ENCODE measurements at places on chromosomes 5 and 9.

DNA sequence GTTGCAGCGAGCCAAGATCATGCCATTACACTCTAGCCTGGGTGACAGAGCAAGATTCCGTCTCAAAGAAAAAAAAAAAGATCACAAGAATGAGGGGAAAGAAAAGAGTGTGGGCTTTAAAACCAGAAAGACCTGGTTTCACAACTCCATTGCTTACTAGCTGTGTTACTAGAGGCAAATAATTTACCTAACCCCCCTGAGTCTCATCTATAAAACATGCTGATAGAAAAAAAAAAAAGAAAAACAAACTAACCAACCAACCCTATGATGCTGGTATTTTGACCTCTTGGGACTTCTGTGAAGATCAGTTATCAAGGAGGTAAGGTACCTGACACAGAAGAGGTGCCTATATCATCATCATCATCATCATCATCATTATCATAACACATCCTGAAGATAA, 60.2 kb upstream of the UBTD2 start:
- DNase-seq = no peak

DNA sequence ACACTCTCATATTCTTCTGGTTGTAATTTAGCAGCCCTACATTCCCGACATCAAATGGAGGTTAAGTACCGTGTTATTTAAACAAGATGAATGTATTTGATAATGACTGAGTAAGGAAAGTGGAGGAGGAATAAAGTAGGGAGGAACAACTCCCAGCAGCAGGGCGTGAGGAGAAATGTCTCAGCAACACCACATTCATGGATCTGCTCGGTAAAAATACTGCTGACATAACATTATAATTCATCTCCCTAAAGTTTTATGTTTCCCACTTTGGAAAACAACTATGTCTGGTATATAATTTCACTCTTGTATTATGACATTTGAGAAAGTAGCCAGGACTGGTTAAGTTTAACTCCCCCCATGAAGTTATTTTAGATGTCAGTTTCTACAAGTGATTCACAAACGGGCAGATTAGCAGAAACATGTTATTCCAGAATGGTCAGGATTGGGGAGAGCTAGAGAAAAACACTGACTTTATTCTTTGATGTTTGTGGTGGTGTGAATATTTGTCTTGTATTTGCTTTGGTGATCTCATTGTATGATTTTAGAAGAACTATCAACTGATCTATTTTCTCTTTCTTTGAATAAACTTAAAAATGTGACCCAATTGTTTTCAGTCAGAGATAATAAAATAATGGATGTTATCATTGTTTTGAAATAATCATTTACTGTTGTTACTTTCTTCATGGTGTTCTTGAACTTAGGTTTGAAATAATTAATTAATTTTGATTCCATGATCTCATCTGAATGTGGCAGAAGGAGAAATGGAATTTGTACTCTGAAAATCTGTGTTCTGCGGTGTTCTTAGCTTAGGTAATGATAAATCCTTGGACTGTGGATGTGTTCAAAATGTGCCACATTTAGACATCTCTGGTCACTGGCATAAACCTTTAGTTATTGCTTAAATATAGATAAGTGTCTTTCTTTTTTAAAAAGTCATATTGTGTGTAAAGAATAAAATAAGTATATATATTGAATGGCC, 303.6 kb upstream of the ZNF608 start:
- no peak for DNase-seq

DNA sequence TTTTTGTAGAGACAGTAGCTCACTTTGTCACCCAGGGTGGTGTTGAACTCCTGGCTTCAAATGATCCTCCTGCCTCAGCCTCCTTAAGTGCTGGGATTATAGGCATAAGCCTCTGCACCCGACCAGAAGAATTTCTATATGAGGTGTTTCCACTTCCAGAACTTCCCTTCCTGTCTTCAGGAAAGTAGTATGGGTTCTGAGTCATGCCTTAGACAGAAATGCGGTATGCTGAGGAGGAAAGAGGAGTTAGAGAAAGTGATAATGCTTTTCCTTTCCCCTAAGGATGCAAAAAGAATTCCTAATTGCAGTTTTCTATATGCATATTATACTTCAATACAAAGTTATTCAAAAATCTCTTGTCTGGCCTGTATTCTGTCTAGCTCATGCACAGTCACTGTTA, 16.4 kb upstream of the ADAMTSL1 start:
- no peak for DNase-seq

DNA sequence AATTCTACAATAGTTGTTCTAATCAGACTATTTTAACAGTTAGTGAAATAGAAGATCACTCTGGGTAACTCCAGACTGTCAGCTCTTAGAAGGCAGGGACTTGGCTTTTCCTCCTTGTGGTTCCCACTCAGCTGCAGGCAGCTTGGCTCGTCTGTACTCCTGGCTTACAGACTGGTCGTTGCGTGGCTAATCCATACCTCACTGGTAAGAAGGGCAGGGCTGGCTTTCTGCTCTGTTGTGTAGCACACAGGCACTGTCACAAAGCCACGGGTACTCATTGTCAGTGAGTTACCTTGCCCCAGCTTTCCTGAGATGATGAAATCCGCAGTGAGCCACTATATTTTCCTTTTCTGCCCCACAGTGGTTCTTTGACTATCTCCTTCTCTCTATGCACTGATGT, 1.8 kb upstream of the PRLR start:
- no peak for DNase-seq

DNA sequence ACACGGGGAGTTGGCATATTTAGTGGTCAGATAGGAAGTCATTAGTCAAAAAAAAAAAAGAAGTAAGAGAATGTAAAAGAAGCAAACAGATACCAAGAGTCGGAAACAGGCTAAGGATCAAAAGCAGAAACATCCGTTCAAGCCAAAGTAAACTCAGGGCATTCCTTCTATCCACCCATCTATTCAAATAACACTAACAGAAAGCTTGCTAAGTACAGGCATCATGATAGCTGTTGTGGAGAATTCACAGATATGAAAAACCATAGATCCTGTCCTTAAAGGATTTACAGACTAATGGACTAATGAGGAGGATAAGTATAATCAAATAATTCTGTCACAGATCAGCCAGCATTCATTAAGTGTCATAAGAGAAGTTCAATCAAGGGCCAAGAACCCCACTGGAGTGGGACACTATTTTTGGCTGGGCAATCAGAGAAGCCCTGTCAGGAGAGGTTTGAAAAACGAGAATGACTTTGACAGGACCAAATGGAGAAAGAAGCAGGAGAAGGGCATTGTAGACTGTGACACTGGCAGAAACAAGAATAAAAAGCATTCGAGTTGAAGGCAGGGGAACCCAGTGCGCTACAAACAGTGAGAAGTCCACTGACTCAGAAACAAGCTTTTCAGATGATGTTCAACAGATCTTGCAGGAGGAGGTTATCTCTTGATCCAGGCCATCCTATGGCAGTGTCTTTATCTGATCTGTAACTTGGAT, 154.2 kb upstream of the TSLP start:
- DNase-seq = no peak

- DNase-seq = peak; percentile 66
Observed at GRCh38 chr5:168734620-168735300, 155.6 kb upstream of the PANK3 start.

GRCh38 chr9:92186631-92187030, 71.4 kb upstream of the SPTLC1 start:
- no peak for DNase-seq

- no peak for DNase-seq
Observed at GRCh38 chr5:42242210-42242609, 181.0 kb upstream of the GHR start.

GRCh38 chr9:14318361-14318760, 4.4 kb upstream of the NFIB start:
- DNase-seq = no peak

DNA sequence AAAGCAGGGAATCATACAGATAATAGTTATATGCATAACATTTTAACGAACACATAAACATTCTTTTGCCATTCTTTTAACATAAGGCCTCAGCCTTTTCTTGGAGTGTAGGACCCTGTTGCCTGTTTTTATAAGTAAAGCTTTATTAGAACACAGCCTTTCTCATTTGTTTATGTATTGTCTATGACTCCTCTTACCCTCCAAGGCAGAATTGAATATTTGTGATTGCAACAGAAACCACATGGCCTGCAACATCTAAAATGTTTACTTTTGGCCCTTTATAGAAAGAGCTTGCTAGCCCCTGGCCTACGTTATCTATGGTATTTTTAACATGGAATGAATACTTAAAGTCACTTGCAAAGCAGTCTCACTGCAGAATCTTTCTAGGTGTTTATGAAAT, 2.6 kb downstream of the SLC31A1 start:
- DNase-seq = no peak
